Activated naive CD4-positive, alpha-beta T cell (primary cell): ENCODE measurements at places on chromosomes 1 and 21.

DNA sequence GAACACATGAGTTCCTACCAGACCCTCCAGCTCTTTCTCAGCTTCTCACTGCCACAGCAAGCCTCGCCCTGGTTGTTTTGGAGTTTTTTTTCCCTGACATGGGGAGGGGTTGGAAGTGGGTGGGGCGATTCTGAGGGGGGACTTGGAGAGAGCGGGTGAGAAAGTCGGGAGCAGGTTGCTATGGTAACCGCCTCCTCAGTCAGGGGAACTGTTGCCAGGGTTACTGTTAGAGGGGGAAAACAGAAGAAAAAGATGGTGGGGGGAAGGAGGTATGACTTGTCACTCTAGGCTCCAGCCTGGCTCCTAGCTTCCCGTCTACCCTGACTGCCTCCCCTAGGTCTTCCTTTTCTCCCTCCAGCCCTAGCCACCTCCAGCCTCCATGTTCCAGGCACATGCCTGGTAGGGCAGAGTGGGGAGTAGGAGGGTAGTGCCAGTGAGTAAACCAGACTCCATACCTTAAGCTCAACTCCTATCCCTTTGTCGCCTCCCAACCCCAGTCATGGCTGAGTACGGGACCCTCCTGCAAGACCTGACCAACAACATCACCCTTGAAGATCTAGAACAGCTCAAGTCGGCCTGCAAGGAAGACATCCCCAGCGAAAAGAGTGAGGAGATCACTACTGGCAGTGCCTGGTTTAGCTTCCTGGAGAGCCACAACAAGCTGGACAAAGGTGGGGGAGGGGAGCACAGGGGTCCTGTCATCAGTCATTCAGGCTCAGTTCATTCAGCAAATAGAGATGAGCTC lies 6.0 kb downstream of the PEA15 start:
- DNase-seq, result no peak

- DNase-seq, result no peak
Observed at GRCh38 chr1:116066868-116067565, 44.2 kb upstream of the MAB21L3 start.

DNA sequence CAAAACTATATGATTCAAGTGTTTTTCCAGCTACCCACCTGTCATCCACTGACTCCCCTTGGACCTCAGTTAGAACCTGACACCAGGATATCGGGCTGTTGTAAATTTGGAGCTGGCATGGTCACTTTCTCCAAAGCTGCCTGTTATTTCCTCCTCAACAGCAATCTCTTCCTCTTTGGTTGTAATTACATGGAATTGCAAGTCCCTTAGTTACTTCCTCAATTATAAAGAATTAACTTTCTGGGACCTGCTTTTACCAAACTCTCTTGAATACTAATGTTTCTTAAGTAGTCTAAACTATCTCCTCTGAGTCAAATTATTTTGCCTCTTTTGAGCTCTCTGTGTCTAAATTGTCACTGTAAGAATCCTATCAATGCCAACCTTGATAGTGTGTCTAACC lies 150.3 kb upstream of the SGIP1 start:
- no peak for DNase-seq

DNA sequence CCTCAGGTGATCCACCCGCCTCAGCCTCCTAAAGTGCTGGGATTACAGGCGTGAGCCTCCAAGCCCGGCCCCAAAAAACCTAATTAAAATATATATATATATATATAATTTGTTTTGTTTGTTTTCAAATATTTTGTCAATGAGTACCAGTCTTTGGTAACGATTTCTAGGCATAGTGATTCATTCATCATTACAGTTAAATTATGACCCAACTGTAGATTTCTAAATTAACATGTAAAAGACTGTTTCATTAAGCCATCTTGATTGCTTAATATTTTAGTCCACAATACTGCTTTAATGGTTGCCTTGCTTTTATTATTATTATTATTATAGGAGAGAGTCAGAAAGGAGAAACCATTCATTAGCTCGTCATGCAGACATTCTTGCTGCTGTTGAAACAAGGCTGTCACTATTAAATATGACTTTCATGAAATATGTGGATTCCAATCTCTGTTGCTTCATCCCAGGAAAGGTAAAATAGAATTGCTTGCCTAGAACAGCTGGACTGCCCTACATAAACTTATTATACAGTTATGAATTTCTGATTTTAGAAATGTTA lies 19.9 kb downstream of the FBXO28 start:
- DNase-seq, result no peak

DNA sequence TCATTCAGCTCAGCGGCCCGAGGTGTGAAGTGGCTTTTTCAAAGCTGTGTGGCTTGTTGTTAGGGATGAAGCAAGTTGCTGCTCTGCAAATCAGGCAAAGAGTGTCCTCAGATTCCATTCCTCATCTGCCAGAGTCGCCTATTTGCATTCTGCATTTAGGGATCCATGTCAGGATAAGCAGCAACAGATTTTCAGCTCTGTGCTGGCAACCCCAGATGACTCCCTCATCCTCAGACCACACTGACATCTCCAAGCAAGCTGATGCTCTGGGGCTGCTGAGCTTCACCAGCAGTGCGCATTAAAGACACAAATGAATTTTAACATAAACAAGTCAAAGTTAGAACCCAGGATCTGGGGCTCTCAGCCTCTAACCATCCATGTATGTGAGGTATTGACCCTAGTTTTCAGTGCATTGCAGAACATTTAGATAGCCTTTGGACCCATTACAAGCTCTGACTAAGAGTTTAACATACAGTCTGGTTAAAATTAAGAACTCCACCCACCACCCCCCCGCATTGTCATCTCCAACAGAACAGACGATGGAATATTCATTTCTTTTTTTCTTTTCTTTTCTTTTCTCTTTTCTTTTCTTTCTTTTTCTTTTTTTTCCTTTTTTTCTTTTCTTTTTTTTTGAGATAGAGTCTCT lies 10.9 kb downstream of the CFAP107 start:
- no peak for DNase-seq

- DNase-seq, result no peak
Observed at GRCh38 chr1:208344202-208344857, 100.1 kb upstream of the PLXNA2 start.

GRCh38 chr1:84742653-84743052 lies 52.4 kb upstream of the SSX2IP start:
- no peak for DNase-seq

- no peak for DNase-seq
Observed at GRCh38 chr1:1129381-1129821, 13.5 kb upstream of the C1orf159 start.

- no peak for DNase-seq
Observed at GRCh38 chr1:234990874-234991801, 137.5 kb downstream of the TOMM20 start.

DNA sequence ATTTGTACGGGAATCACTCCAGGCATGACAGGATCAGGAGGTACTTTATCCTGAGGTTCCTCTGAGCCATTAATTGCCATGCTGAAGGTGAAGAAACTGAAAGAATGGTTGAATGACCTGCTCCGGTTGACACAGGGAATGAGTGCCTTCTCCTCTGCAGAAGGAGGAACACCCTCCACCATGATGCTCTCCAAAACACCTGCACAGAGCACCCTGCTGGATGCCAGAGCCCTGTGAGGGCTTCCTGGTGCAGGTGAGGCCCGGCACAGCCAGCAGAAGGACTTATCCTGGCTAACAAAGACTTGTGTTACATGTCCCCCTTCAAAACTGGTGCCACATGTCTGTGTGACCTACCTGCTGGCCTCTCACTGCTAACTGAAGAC lies 14.3 kb upstream of the LBR start:
- no peak for DNase-seq

DNA sequence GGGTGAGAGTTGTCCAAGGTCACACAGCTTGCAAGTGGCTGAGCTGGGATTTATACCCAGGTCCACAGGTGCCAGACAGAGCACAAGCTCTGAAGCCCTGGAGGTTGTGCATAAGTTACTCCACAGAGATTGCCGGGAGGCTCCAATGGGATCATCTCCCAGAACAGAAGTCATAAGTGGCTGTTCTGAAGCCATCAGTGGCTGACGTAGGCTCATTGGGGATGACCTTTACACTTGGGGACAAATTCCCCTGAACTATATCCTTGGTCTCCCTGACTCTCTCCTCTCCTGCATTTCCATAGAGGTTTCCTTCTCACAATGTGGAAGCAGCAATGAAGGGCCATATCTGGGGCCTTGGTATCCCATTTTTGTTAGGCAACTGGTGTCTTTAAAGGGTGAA lies 37.0 kb upstream of the IFNLR1 start:
- DNase-seq, result no peak

GRCh38 chr1:83787246-83787998 lies 211.5 kb downstream of the TTLL7 start:
- DNase-seq, result no peak

DNA sequence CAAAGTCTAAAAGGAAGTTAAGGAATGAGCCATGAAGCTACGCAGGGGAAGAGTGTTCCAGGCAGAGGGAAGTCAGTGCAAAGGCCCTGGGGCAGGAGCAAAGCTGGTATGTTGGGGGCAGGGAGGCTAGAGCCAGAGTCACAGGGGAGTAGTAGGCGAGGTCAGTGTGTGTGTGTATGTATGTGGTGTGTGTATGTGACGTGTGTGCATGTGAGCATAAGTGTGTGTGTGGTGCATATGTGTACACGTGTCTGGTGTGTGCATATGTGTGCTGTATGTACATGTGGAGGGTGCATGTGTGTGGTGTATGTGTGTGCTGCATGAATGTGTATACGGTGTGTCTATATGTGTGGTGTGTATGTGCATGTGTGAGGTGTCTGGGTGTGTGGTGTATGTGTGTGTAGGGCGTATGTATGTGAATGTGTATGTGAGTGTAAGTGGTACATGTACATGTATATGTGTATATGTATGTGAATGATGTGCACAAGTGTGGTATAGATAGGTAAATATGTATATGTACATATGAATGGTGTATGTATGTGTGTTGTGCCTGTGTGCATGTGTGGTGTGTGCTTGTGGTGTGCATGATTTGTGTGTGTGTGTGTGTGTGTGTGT lies 20.8 kb upstream of the NID1 start:
- DNase-seq, result no peak

- DNase-seq, result no peak
Observed at GRCh38 chr1:27548858-27549719, 54.9 kb downstream of the AHDC1 start.

DNA sequence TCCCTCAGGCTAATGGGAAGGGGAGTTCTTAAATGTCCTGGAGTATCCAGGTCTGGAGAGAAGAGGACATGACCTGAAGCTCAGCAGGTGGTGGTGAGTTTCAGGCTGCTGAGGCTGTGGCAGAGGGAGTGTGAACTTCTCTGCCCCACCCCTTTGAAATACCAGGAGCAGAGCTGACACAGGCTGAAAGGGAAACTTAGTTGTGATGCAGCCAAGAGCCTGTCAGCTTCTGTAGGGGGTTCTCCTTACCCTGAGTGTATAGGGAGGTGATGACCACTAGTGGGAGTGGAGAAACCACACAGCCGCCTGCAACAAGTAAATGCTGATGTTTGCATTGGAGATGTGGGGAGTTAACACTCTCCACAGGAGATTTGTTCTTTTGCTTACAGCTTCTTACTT lies 152.3 kb downstream of the FCRL5 start:
- no peak for DNase-seq

DNA sequence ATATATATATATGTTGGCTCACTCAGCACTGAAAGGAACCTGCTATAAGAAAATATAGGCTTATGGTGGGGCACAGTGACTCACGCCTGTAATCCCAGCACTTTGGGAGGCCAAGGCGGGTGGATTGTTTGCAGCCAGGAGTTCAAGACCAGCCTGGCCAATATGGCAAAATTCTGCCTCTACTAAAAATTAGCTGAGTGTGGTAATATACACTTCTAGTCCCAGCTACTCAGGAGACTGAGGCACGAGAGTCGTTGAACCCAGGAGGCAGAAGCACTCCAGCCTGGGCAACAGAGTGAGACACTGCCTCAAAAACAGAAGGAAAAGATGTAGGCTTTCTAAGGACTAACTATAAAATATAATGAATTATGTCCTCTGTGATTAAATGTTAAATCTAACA lies 14.6 kb upstream of the MUTYH start:
- no peak for DNase-seq

DNA sequence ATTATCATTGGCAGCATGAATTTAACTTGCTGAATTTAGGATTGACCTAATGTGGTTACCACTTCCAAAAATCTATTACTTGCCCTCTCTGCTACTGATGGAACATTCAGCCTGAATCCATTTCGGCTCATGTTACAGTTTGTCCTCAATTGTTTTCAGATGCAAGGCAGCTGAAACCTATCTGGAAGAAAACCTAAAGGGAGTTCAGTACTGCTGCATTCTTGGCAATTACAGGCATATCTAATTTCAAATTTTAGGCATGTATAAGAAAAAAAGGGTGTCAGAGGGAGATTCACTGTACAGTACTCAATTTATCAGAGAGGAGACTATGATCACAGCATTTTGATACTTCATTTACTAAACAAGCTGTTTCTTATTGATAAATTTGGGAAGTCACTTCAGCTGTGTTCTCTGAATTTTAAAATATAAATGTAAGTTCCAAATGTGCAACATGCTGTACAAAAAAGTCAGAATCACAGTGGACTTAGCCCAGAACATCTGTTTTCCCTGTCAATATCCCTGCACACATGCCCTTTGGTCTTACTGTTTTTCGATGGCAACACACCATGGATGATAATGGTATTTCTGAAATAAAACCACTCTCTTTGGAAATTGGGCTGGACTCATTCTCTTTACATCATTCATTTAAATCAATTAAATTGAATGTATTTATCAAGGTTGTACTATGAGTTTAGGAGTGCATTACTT lies 651.6 kb upstream of the ADGRL4 start:
- no peak for DNase-seq

DNA sequence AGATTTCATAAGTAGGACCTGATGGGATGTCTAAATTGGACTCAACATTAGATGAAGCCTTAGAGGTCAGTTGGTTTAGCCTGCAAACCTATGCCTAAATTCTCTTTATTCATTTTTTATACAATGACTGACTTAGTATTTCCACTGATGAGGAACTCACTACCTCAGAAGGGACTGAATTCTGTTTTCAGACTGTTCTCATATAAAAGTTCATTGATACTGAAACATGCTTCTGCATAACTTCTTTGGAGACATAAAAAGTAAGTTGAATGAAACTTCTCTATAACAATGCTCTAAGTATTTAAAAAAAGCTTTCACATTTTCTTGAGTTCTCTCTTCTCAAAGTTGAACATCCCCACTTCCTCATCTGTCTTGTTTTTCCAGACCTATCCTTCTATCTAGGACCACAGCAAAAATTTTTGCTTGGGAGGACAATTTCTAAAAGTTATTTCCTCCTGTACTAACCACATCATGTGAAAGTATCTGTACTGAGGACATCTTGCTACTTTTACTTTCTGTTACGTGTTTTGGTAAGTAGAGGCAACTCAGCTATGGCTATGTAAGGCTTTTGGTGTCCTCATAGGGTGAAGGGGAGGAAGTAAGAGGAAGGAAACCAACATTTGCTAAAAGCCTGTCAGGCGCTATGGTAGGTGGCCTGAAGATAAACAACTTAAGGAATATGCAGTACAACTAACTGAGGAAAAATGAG lies 64.1 kb downstream of the USP24 start:
- DNase-seq, result no peak

GRCh38 chr21:32520875-32521735 lies 64.2 kb downstream of the TCP10L start:
- DNase-seq, result no peak

DNA sequence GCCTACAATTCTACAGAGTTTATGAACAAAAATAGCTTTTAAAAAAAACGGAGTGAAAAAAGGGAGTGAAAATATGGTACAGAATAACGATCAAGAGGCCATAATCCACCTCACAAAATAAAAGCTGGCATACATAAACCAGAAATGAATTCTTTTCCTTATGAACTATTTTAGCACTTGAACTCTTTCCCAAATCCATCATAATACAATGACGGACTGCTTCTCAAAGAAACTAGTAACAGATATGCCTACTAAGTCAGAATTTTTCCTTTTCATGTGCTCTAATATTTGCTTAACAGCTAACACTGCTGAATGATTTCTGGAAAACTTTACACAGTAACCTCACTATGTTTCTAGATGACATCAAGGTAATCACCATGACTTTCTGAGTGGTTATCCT lies 144.0 kb downstream of the EIF4G3 start:
- no peak for DNase-seq
